WTC11 (cell line): ENCODE measurements at places on chromosomes 12 and 14.

DNA sequence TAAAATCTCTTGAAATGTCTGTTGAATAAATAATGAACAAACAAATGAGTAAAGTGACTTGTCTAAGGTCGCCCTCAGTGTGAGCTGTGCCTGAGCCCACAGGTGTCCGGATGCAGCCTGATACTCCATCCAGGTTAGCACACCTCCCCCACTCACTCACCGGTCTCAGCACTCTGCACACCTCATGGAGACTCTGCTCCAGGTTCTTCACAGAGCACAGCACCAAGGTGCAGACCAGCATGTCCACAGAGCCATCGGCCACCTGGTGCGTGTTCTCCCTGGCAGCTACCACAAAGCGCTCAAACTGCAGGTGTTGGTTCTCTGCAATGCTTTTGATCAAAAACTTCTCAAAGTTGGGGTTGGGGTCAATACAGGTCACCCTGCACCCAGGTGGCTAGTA, 4.1 kb upstream of the KRT7 start:
- DNase-seq, result no peak

DNA sequence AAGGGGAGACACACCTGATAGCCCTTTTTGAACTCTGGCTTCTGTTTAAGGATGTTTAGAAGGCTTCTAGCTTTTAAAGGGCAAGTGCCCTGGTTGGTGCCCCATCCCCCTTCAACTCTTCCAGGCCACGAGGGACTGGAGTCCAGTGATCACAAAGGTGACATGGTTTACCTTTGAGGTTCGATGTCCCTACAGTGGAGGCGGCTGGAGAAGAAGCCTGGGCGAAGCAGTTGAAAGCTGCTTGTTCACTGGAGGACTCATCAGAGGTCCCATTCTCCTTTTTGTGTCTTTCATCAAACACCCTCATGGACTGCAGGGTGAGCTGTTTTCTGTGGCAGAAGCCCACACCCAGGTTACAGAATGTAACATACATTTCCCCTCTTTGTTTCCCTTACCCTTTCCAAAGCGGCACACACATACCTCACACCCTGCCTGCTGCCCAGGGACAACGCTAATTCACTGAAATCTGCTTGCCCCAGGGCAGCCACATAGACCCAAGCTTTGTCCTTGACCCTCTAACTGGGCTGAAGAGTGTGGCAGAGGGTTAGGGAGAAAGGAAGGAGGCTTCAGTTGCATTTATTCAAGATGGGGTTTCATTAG, 7.7 kb downstream of the TBX3 start:
- no peak for DNase-seq

GRCh38 chr14:97180304-97181200, 383.4 kb downstream of the VRK1 start:
- DNase-seq, result no peak

GRCh38 chr12:113770389-113770865, 195.7 kb downstream of the RBM19 start:
- DNase-seq, result no peak

DNA sequence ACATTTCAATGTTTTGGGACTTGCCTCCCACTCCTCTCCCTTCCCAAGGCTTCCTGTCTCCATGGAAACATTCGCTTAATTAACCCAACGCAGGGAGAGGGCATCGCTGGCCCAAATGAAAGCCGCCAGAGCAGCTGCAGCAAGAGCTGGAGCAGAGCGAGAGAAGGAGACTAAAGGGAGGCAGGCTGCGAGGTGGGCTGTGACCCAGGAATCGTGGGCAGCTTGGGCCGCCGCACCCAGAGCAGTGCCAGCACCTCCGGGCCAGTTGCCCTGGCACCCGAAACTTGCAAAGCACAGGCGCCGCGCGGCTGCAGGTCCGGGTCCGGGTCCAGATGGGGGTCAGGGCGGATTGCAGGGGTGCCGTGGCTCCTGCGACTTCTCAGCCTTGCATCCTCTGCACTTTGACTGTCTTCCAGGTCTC, 43.5 kb upstream of the PTPRQ start:
- peak; percentile 15 for DNase-seq

GRCh38 chr12:14766649-14767215, 36.5 kb downstream of the WBP11 start:
- no peak for DNase-seq

DNA sequence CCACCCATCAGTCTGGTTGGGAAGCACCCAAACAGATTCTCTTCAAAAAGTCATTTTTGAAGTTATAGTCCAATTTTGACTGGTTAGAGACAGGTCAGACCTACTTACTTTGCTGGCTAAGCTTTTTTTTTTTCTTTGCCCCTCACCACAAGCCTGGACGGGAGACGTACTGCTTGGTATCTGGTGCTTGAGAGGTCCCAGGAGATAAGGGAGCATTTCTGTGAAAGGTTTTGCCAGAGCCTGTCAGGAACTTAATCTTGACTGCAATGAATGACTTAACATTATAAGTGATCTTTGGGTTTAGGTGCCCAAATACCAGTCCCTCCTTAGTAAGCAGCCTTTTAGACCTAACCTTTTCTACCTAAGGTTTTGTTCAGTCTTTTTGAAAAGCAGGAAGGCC, 6.3 kb downstream of the MTHFD1 start:
- no peak for DNase-seq

GRCh38 chr14:74194506-74195274, 44.6 kb upstream of the VSX2 start:
- DNase-seq, result no peak

GRCh38 chr12:126874427-126875026, 1392.4 kb upstream of the TMEM132C start:
- peak; percentile 34 for DNase-seq

GRCh38 chr12:98669751-98670150, 24.7 kb downstream of the APAF1 start:
- DNase-seq, result no peak

DNA sequence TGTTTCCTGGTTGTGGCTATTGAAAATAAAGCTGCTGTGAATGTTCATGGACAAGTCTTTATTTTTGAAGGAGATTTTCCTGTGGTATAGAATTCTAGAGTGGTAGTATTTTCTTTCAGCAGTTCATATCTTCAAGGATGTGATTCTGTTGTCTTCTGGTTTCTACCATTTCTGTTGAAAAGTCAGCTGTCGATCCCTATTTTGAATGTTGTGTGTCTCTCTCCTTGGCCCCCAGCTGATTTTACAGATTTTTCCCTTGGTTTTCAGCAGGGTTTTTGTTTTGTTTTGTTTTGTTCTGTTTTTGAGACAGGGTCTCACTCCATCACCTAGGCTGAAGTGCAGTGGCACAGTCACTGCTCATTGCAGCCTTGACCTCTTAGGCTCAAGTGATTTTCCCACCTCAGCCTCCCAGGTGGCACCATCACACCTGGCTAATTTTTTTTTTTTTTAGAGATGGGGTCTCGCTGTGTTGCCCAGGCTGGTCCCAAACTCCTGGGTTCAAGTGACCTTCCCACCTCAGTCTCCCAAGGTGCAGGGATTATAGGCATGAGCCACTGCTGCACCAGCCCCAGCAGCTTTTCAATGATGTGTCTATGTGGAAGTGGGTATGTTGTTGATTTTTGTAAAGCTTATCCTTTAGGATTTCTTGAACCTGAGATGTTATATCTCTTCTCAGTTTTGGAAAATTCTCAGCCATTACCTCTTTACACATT, 28.1 kb downstream of the CFAP251 start:
- no peak for DNase-seq

GRCh38 chr12:131990066-131990979, 40.6 kb downstream of the EP400 start:
- peak; percentile 55 for DNase-seq

GRCh38 chr14:96756745-96757144, 40.4 kb upstream of the VRK1 start:
- DNase-seq, result no peak

DNA sequence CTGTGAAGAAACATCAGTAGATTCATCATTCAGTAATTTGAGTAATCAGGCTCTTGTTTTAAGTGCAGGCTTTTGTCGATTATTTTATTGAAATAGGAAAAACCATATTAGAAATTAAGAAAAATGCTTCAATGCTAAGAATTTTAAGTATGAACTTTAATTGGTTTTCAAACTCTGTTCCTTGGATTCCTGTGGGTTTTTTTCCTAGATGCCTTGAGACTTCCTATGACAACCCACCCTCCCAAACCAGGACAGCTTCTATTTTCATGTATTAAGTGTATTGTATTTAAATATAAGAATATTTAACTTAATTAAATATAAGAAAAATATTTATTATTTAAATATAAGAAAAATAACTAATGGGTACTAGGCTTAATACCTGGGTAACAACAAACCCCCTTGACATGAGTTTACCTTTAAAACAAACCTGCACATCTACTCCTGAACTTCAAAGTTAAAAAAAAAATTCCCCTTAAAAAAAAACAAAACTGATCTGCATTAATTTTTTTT, 3.0 kb downstream of the ARHGAP5 start:
- DNase-seq, result no peak

GRCh38 chr12:69873429-69873828, 48.4 kb downstream of the MYRFL start:
- no peak for DNase-seq

- DNase-seq, result peak; percentile 87
Measured at GRCh38 chr12:100404769-100405407, 48.0 kb downstream of the SLC17A8 start.

- DNase-seq, result no peak
Measured at GRCh38 chr12:15393995-15394394, 71.7 kb downstream of the PTPRO start.

DNA sequence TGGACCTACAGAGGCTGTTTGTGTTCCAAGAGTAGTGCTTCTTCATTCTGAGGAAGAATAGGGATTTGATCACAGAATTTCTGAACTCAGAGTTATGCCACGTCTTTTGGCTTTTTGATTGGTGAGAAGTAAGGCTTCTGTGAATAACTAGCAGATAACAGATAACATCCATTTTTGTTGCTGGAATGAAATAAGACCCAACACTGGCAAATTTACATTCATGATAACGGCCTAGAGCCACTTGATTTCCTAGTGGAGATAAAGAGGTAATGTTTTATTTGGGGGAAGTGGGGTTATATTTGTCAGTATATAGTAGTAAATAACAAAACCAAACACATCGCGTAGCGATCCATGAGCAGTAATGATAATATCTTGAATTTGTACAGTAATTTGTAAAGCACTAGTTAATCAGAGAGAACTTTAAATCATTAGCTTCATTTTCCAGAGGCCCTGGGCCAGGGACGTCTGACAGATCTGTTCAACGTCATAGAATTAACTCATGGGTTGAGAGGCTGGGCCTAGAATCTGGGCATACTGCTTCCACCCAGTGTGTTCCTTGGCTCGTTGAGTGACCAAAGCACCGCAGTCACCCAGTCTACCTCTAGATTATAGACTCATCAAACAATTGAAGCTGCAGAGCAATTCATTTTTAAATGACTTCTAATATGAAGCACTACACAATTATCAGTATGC, 79.6 kb downstream of the HMGA2 start:
- no peak for DNase-seq

- DNase-seq, result no peak
Measured at GRCh38 chr14:102280376-102280962, 24.5 kb downstream of the MOK start.

- DNase-seq, result no peak
Measured at GRCh38 chr12:82223426-82223825, 134.8 kb downstream of the CCDC59 start.

GRCh38 chr12:4717806-4718205, 2.4 kb upstream of the GALNT8 start:
- no peak for DNase-seq

DNA sequence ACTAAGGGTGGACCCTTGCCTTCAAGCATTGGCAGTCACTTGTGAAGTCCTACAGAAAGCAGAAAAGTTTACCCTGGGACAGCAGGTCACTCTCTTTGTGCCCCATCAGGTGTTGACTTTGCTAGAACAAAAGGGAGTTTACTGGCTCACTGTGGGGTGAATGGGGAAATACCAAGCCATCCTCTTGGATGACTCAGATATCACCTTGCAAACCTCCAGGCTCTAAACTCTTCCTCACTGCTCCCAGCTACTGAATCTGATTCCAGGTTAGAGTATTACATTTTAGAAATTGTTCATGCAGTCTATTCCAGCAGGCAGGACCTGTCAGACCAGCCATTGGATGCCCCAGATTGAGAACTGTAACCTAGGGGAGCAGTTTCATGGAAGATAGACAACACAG, 7.3 kb upstream of the EDDM3B start:
- DNase-seq, result no peak

- DNase-seq, result no peak
Measured at GRCh38 chr14:94345344-94346064, 22.4 kb upstream of the SERPINA6 start.

GRCh38 chr12:52313461-52313860, 7.7 kb downstream of the KRT83 start:
- no peak for DNase-seq

DNA sequence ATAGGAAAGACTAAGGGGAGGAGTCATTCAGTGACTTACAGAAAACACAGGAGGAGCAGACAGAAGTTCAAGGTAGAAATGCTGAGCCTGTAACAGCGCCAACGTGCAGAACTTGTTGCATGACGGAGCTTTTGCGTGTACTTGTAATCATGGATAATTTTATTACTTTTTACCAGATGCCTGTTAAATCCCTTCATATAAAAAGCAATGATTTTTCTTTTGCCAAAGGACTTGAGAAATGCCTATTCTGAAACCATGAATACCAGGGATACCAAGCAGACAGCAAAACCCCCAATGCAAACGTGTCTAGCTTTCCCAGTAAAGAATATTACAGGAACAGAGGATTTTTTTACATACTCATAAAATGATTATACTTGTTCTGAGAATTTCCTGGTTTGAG, 163.6 kb upstream of the GSC start:
- no peak for DNase-seq

DNA sequence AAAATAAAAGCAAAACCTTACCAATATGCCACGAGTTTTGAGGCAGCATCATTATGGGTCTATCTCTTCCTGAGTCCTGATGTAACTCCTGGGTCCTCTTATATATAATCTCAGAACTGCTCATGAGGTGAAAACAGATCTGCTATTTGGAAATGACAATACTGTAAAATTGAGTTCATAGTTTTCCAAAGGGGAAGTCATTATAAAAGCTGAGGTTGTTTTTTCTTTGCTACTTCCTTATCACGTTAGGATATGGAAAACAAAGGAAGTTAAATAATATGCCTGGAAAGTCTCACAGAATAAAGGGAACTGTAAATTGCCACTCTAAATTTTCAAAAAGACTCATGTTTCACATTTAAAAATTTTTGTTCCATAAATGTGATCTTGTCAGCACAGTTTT, at the start of gene CD163L1:
TSS of gene CD163L1 (minus strand) at position 78 of the 400 bp plus-strand sequence. CDS start at position 52, 26 bp downstream.
- no peak for DNase-seq

- DNase-seq, result no peak
Measured at GRCh38 chr14:101893759-101894158, 70.6 kb upstream of the DYNC1H1 start.

DNA sequence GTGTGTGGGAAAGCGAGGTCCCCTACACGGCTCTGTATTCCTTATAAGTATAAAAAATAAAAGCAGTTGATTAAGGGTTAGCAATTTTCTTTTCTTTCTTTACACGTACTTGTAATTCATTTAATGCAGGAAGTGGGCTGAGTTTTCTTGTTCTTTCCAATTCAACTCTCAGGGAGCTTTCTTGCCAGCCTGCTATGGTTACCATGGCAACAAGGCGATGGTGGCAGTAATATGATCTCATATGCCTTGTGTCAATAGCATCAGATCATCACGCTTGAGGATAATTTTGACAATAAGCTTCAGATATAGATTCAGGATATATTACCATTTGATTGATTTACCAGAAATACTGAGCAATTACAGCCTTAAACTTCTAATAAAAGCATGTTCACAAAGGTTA, 466.5 kb downstream of the APAF1 start:
- peak; percentile 15 for DNase-seq

GRCh38 chr14:61282746-61283145, 1.6 kb upstream of the TMEM30B start:
- DNase-seq, result no peak

- no peak for DNase-seq
Measured at GRCh38 chr12:26937443-26937862, 328 bp downstream of the INTS13 start.

GRCh38 chr12:71142016-71142415, 15.8 kb downstream of the TSPAN8 start:
- DNase-seq, result no peak
